NAMALWA (cell line): ENCODE measurements at places on chromosomes 6 and 20.

- DNase-seq: no peak
Observed at GRCh38 chr6:132052096-132052495, 100.9 kb upstream of the CCN2 start.

GRCh38 chr20:15064741-15065140, 727.3 kb upstream of the FLRT3 start:
- DNase-seq: no peak

DNA sequence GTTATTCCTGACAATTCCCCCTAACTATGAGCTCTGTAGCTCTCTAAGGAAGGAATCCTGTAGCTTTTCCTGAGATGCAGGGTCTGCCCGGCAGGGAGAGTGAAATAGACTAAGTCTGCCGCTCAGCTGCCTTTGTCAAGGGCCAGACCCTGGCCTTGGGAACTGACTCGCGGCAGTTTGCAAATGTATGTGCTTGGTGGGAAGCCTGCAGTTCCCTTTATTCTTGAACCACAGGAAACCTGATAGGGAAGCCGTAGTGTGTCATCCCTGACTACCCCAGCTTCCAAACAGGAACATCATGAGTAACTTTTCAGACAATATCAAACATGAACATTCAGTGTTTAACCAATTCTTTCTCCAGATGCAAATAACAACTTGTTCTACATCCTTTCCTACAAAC, 78.7 kb upstream of the IFNGR1 start:
- DNase-seq: no peak

- no peak for DNase-seq
Observed at GRCh38 chr20:7308163-7308562, 540.7 kb downstream of the BMP2 start.

- DNase-seq: no peak
Observed at GRCh38 chr6:35662999-35663398, 25.7 kb downstream of the FKBP5 start.

GRCh38 chr6:85118233-85118632, 331.6 kb upstream of the NT5E start:
- DNase-seq: no peak

DNA sequence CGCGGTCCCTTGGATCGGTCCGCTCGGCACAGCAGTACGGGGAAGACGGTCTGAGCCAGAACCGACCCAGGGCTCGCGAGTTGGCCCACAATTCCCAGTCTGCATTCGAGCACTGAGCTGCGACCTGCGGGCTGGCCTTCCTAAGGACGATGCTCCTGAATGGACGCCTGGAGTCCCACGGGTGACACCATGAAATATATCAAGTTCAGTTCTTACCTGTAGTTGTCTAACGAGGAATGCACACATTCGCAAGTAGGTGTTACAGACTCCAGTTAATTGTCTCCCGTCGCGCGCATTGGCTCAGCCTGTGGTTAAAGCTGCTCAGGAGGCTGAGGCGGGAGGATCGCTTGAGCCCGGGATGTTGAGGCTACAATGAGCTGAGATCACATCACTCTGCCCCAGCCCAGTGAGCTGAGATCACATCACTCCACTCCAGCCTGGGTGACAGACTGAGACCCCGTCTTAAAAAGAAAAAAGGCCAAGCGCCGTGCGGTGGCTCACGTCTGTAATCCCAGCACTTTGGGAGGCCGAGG, 802 bp downstream of the PEX7 start:
- DNase-seq: no peak

- no peak for DNase-seq
Observed at GRCh38 chr6:41579088-41579610, 33.0 kb downstream of the FOXP4 start.

GRCh38 chr6:121158438-121158837, 175.8 kb downstream of the TBC1D32 start:
- DNase-seq: no peak

DNA sequence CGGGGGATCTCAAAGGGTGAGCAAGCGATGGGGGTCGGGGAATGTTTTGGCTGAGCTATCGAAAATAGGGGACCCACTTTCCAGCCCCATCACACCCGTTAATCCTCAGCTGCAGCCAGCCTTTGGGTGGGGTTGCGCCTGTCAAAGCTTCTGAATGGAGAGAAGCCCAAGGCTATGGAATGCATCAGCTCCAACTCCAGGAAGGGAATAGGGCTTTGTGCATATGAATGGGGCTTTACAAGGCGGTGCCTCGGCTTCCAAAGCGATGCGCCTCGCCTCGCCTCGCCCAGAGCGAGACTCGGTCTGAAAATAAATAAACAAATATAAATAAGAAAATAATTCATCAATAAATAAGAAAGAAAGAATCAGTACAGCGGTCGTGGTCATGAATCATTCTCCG, 751.4 kb upstream of the DEFB115 start:
- DNase-seq: no peak

DNA sequence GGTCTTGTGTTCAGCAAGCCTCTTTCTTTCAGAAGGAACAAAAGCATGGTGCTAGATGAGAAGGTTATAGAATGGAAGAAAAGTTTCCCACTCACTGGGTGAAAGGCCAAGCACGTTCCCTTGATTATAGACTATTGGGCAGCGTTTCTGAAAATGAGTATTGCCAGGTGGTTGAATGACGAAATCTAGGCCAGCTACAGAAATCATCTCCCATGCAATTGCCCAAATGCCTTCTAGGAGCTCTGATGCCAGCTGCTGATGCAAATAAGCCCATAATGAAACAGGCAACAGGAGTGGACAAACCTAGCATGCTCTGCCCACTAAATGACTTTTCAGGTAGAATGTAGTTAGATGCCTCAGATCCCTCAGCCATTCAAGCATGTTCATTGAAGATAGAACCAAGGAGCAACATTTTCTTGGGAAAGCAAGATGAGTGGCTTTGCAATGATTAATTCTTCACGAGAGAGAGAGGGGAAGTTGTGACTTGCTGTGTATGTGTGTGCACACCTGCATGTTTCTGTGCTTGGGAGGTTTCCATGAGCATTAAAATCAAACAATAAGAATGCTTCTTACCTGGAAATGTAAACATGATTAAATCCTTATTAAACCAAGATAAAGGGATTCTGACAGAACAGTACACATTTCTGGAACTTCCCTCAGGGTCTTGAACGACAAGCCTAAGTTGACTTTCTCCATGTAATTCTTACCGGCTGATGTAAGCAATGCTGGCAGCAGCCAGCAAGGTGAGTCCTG, 43.6 kb downstream of the ADTRP start:
- DNase-seq: peak; percentile 43

DNA sequence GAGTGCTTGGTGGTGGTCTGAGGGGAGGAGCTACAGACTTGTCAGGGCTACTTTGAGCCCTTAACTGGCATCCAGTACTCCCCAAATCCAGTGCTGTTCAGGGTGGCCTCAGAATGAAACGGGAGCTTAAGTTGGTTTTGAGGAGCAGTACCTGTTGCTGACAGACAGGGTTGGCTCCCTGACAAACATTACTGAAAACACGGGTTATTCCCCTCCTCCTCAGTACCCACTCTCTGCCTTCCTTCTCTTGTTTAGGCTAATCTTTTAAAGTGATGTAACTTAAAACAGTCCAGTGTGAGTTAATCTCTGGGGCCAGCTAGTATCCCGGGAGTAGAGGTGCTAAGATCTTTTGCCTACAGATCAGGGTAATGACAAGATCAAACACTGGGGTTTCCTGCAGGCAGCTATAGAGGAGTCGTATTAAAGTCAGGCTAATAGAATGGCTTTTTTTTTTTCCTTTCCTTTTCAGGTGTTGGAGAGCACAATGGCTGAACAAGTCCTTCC, 3.7 kb downstream of the TNFAIP3 start:
- DNase-seq: peak; percentile 46

DNA sequence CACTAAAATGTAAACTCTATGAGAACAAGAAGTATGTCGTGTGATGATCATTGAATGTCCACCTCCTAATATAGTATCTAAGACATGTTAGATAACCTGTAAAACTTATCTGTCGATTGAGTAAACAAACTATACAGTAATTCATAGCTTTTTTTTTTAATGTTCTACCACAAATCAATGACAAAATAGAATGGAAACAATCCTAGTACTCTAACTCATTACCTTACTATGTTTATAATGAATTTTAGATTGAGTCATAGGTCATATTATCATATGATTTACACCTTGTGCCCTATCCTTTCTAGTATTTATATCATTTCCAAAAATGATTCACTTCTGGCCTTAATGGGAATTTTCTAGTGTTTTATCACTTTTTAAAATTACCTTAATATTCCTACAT, 6.1 kb downstream of the VTA1 start:
- DNase-seq: no peak

DNA sequence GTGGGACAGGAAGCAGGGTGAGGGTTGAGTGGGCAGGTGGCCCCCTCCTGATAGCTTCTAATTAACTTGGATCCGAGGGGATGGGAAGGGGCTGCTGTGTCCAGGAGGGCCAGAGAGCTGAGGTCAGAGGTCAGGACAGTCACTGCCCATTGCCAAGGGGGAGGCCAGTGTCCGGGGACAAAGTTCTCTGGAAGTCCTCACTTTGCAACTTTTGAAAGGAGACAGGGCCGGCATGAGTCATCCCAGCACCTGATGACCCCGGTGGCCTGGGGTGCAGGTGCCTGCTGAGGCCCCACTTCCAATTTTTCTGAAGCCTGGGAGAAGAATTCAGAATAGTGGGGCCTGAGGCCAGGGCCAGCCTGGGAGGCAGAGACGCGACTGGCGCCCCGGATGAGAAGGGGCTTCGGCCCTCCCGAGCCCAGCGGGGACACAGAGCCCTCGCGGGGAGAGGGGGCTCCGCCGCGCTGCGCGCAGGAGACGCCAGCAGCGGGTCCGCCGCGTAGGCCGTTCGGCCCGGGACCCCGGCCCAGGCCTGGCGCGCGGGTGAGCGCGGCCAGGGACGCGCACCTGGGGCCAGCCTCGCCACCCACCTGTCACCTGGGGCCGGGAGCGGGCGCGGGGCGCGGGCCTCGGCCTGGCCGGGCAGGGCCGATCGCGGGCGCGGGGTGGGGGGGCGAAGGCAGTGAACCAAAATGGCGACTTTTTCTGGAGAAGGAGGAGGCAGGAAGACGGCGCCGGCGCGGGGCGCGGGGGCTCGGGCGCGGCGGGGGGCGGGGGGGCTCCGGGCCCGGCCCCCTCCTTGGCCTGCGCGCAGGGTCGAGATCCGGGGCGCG, 586 bp downstream of the ZNF512B start:
- DNase-seq: no peak

DNA sequence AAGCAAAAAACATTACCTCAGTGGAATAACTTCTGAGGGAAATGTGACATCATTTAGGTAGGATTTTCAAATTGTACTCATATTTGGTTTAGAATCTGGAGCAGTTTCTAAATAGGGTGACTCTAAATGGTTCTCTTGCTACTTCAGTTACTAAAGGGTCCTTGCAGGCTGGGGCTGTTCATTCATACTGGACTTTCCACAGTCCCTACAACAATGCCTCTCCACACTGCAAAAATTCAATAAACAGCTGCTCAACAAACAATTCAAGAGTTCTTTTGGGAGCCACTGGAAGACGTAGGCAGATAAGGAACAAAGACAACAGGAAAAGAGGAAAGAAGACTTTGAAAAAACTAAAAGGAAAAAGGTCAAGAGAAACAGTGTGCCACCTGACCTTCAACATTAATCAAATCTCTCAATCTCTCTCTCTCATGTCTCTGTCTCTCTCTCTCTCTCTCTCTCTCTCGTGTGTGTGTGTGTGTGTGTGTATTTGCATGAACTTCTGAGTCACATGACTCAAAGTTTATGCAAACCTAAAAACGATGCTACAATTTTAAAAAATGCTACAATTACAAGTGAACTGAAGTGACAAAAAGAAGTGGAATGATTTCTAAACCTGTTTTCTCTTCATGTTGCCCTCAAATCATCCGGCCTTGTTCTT, 14.5 kb downstream of the NOL7 start:
- no peak for DNase-seq

GRCh38 chr6:63864061-63864460, 228.5 kb downstream of the PHF3 start:
- DNase-seq: no peak

- no peak for DNase-seq
Observed at GRCh38 chr20:44596010-44596409, 13.6 kb downstream of the PKIG start.

DNA sequence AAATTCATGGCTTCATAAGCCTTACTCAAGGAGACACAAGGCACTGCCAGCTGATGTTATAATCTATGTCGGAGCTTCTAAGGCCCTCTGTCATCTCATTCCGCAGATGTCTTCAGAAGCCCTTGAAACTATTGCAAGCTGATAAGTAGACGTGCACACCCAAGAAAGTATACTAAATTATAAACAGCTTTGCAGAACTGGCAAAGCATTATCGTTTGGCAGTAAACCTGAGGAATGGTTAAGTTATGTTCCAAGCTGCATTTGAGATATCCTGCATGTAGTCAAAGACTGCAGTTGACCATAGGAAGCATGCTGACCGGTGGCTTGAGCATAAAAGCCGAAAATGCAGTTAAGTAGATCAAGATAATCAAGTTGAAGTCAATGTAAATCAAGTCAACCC, 425.8 kb upstream of the SOX4 start:
- DNase-seq: no peak

- no peak for DNase-seq
Observed at GRCh38 chr6:120606743-120607142, 727.5 kb downstream of the TBC1D32 start.

GRCh38 chr20:10658051-10658823, 15.6 kb downstream of the JAG1 start:
- no peak for DNase-seq

GRCh38 chr6:81682235-81682795, 70.2 kb downstream of the TENT5A start:
- DNase-seq: no peak

GRCh38 chr6:133887880-133888230, 1.1 kb upstream of the TCF21 start:
- DNase-seq: no peak

GRCh38 chr6:5061152-5061551, 24.0 kb upstream of the PPP1R3G start:
- no peak for DNase-seq

DNA sequence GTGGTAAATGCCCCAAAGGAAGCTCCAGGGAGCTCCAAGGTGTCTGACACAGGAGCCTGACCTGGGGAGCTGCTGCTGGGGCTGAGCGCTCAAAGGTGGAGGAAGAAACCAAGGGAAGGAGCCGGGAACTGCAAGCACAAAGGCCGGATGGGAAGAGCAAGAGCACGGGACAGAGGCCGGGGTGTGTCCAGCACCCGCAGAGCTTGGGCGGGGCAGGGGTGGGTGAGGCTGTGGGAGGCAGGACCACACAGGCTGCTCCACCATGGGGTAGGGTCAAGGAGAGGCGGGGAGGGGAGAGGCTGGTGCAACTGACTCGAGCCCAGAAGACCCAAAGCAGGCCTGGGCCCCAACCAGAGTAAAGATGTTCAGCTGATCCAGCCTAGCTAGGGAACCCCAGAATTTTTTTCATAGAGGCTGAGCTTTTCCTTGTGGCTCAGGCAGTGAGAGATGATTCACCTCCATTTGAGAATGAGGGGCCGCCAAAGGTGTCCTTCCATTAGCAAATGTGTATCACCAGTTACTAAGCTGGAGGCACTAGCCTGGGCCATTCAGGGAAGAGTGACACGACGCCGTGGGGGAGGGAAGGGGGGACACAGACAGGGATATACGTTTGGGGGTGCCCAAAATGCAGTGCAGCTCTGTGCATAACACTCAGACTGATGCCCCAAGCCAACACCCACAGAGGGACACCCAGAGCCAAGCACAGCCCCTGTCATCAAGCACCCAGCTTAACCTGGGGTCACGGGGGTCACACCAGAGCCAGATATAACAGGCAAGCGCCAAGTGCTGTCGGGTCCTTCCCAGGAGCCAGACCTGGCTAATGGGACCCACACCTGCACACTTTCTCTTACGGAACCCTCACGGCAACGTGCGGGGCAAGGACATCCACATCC, 21.3 kb upstream of the TLDC2 start:
- DNase-seq: no peak
